ENCODE measurements at places on chromosomes 1 and 21. TPM values are rescaled to one million over a fixed set of nuclear protein-coding genes. Genes with fewer than 3 reads are reported as not detected.

Gene LHX8
- not detected for total RNA-seq

Gene RPTN
- total RNA-seq: not detected

Gene OR2G6
- total RNA-seq: not detected

Gene NHLH1
- total RNA-seq: 0.45 TPM

Gene PADI1
- total RNA-seq: not detected

Gene CD1E
- total RNA-seq: not detected

Gene ELAPOR1
- total RNA-seq: 7.0 TPM

GRCh38 chr1:110515891-110516290, 3.1 kb downstream of the KCNA10 start:
- no peak for DNase-seq

DNA sequence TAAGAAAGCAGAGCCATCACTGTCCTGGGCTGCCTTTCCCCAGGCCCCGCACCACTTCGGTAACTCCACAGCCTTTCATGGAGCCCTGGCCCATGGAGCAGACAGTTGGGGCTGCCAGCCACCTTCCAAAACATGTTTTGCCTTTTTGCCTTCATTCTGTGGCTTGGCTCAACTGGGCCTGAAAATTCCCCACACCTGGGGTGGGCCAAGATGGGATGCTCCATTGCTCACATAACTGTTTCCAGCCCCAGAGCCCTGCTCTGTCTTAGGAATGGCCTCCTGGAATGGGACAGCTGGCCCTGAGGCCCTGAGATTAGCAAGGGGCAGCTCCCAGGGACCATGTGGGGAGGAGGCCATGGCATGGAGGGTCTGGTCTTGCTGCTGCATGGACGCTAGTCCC, 10.9 kb upstream of the PRELP start:
- DNase-seq: no peak

- no peak for DNase-seq
These were observed 103.2 kb upstream of the DYNLT5 start for GRCh38 chr1:66648901-66649595.

DNA sequence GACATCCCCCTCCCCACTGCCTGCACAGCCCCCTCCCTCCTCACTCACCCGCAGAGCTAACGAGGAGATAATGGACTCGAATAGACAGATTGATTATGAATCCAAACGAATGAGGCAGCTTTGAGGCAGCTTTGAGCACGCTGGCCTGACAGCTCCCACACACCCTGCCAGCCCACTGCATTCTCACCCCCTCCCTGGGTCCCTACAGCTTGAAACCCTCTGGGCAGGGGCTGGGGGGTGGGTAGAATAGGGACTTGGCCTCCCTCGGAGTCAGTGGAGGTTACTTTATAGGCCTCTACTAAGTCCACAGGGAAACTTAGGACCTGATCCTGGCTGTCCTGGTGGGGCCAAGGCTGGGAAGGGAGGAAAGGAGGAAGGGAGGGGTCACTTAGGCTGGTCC, 1.9 kb downstream of the NTRK1 start:
- no peak for DNase-seq

DNA sequence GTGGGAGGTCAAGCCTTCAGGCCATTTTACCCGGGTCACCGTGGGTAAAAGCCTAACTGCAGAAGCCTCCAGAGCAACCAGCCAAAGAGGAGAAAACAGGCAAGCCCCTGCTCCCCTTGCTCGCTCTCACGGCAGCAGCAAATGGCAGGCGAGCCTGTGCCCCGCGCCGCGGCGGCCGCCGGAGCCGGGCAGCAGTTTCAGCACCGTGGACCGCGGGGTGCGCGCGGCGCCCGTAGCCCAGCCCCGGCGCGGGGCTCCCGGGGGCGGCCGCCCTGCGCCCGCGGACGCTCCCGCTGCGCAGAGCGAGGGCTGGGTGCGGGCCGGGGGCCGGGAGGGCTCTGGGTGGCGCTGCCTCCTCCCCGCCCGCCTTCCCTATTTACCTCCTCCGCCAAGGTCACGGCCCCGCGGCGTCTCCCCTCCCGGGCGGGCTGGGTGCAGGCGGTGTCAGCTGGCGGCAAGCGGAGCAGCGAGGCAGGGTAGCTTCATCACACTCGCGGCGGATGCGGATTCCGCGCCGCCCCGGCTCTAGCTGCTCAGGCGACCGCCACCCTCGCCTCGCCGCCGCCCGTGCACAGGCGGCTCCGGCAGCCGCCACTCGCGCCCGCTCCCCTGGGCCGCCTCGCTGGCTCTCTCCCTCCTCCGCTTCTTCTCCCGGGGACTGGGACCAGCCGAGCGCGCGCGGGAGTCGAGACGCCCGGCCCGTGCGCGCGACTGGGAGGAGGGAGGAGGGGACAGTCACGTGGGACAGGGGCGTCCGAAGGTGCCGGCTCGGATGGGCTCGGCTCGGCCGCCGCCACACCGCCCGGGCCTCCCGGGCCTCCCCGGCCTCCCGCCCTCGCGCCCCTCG, at the start of gene RGS7:
RGS7 (minus strand) TSS at position 687 of the 847 bp plus-strand sequence.
- DNase-seq: peak; percentile 13

DNA sequence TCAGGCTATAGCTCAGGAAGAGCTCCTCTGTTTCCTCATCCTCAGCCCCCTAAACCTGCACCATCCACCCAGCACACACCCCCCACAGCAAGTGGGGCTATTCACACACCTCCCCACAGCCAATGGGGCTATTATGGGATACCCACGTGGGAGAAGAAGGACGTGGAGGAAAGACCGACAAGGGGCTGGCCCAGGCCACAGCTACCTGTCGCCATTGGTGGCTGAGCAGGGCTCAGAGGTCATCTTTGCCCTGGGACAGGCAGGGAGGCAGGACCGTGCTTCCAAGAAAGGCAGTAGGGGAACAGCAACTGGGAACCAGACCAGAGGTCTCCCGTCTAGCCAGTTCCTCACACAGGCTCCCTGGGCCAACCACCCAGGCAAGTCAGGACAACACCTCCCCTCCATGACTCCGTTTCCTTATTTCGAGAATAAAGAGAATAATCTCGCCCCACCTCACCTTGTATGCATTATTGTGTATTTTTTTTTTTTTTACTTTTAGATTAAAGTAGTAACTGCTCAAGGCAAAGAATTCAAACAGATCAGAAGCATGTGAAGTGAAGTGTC, 92.3 kb upstream of the TARDBP start:
- no peak for DNase-seq

DNA sequence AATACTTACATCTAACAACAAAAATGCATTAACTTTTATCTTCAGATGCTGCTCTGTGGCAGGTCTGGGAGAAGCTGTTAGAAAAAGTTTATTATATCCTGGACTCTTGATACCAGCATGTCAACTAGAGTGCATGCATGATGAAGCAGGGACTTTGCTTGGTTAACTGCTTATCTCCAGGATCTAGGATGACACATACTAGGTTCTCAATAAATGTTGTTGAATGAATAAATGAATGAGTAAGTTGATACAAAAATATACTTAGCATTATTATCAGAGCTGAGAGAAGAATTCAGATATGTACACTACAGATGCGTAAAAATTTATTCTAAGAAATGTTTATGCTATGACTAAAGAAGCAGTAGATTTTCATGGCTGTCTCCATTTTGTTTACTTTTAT, 304.3 kb downstream of the LTN1 start:
- DNase-seq: no peak

- DNase-seq: no peak
These were observed 26.9 kb downstream of the CD244 start for GRCh38 chr1:160835751-160836150.

DNA sequence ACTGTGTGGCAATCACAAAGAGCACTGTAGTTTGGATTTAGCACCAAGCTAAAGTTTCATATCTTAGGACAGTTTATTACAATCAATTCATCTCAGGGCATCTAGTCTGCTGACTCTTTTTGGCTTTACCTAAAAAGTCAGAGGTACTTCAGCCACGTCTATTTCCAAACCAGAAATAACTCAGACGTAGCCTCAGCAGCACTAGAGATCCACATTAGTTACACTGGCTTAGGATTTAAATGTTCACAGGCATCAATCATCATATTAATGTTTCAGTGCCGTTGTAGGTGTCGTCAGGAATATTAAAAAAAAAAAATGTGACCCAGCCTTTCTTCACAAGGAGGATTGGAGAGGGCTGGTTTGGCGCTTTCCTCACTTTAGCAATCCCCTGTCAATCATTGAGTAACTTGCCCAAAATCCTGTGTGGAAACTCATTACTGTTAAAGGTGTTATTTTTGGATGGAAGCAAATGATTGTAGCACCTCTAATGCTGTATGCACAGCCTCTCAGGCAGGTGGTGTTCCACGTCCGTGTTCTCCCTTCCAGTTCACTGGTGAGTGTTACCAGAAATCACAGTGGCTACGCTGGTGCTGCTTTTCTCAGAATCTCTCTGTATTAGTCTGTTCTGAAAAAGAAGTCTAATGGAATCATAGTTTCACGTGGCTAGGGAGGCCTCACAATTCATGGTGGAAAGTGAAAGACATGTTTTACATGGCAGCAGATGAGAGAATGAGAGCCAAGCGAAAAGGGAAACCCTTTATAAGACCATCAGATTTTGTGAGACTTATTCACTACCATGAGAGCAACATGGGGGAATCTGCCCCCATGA, 45.4 kb downstream of the NEK7 start:
- DNase-seq: peak; percentile 78

DNA sequence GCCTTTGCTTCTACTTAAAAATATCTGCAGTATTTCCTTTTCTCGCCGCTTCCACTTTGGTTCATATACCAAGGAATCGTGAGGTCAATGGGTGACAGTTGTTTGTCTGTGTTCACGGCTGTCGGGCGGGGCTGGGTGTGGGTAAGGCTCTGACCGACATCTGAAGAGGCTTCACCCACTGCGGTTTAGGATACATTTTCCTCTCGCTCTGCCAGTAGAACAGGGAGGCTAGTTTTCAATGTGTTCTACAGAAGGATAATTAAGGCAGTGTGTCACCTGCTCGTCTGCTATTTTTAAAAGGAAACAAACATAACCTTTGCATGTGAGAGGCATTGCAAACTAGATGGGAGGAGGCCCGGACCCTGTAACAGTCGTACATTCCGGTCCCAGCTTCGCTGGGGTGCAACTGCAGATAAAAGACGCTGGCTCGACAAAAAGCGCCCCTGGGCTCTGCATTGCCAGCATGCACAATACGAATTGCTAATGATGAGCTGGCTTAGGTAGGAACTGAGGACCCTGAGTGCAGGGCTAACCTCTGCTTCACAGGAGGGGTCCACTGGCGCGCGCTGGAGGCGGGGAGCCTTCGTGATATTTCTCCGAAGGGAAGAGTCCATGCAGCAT, 8.5 kb upstream of the ERG start:
- peak; percentile 9 for DNase-seq

GRCh38 chr1:91007827-91008226, 14.0 kb downstream of the ZNF644 start:
- DNase-seq: no peak

- no peak for DNase-seq
These were observed 125.3 kb upstream of the RUNX3 start for GRCh38 chr1:25055324-25055780.

- DNase-seq: no peak
These were observed 61.3 kb downstream of the TESK2 start for GRCh38 chr1:45429561-45430159.

DNA sequence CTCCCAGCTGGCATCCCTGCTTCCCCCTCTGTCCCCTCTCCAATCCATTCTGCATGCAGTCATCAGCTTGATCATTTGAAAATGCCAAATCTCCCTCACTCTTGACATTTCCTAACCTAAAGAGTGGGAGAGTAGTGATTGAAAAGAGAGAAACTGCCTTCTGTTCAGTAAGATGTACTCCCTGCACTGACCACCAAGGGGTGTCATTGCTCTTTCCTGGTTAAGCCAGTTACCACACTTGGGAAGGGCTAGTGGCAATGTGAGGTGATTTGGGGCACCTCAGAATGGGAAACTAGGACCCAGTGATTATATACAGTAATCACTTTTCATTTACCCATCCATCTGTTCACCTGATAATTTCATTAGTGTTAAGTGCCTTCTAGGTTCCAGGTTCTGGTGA, 6.9 kb upstream of the TMEM269 start:
- DNase-seq: peak; percentile 56

DNA sequence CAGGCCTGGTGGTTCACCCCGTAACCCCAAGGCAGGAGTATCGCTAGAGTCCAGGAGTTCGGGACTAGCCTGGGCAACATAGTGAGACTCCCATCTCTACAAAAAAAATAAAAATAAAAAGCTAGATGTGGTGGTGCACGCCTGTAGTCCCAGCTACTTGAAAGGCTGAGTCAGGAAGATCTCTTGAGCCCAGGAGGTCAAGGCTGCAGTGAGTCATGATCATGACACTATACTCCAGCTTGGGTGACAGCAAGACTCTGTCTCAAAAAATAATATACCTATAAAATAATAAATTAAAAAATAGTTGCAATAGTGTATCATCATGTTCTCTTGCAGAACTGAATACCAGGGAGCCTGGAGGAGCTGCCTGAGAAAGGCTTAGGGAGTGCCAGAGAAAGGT, 19.9 kb upstream of the TMEM39B start:
- DNase-seq: no peak

DNA sequence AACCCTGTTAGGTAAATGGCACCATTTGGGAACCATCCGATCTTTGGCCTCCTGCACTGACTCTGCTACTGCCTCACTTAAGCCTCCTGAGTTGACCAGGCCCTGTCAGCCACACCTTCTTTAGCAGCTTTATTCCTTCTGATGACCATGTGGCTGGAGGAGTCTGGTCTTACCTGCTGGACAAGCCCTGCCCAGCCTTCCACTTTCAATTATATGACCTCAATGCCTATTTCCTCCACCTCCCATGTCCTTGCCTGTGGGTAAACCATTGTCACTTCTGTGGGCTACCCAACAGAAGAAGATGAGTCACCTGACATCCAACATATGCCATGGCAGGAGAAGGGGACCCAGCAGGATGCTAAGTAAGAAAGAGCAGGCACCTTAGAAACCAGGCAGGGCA, 393.8 kb downstream of the NTNG1 start:
- no peak for DNase-seq

GRCh38 chr1:68459796-68460195, 10.0 kb upstream of the RPE65 start:
- no peak for DNase-seq

GRCh38 chr1:56137521-56138505, 441.6 kb downstream of the PLPP3 start:
- no peak for DNase-seq

- DNase-seq: no peak
These were observed 186.7 kb downstream of the PDE4B start for GRCh38 chr1:65979136-65980044.
